GM23338 (cell line): ENCODE measurements at places on chromosomes 7 and 10. TPM values are rescaled to one million over a fixed set of nuclear protein-coding genes. Genes with fewer than 3 reads are reported as not detected.
A peak's percentile ranks its signal among the peaks of the same experiment; 100 is the strongest.

The CYP3A7 gene
- total RNA-seq: not detected in 2 replicates

The NUTM2A gene
- total RNA-seq: 0.27 TPM in 1 of 2 replicates, not detected in the other

GRCh38 chr10:131548176-131548575, 236.7 kb upstream of the TCERG1L start:
- no peak for DNase-seq

DNA sequence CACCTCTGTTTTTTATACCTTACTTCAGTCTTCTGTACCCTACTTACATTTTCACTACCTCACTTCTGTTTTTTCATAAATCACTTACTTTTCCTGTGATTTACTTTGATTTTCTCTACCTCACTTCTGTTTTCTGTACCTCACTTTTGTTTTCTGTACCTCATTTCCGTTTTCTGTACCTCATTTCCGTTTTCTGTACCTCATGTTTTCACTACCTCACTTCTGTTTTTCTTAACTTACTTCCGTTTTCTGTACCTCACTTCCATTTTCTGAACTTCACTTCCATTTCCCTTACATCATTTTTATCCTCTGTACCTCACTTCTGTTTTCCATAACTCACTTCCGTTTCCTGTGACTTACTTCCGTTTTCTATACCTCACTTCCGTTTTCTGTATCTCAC, 492.0 kb upstream of the AKR1E2 start:
- DNase-seq: no peak

- no peak for DNase-seq
Measured at GRCh38 chr7:116200963-116201362, 9.4 kb upstream of the TES start.

DNA sequence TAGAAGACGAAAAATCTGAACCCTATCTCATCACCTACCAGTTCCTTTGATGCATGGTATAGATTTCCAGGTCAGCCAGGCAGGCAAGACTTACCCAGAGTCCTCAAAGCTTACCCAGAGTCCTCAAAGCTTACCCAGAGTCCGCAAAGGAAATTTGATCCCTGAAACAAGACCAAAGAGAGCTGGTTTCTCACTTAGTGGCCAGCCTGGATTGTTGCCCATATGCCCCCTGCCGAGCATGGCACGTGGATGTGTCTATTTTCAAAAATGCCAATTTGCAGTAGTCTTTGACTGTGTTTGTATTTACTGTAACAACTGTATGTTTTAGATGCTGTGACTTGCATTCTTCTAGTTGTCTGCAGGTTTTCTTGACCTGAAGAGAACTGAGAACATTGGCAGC, 120.2 kb upstream of the STARD3NL start:
- DNase-seq: no peak

GRCh38 chr10:52632591-52632990, 140.0 kb downstream of the MBL2 start:
- DNase-seq: peak; percentile 34

- peak; percentile 84 for DNase-seq
Measured at GRCh38 chr7:132577206-132578049, 1.2 kb upstream of the PLXNA4 start.

DNA sequence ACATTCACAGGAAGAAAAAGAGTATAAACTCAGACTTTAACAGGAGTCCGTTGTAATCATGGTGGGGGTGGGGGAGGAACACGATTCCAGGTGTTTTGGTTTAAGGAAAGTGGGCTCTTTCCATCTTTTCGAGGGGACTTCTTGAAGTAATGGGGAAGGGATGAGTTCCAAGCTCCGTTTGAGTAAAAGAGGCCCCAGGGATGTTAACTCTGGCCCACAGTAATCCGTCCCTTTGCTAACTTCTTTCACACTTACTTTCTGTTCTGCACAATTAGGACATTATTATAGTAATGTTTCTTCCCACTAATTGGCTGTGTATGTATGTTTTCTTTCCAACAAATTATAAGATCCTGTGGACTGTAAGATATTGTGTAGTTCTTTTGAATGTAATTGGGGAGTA, 374.4 kb downstream of the BBS9 start:
- DNase-seq: no peak

GRCh38 chr10:67629461-67629971, 66.5 kb downstream of the CTNNA3 start:
- peak; percentile 24 for DNase-seq
